SK-MEL-5 (cell line): ENCODE measurements at places on chromosomes 1 and 21. TPM values are rescaled to one million over a fixed set of nuclear protein-coding genes. Genes with fewer than 3 reads are reported as not detected.

The OPRD1 gene
- total RNA-seq = under 0.01 TPM in 1 of 2 replicates, not detected in the other

The DMRTA2 gene
- total RNA-seq = 0.21 TPM in 1 of 2 replicates, not detected in the other

The KRTAP21-1 gene
- not detected in 2 replicates for total RNA-seq

The BEND5 gene
- 0.35 TPM in 1 of 2 replicates, not detected in the other for total RNA-seq

The EPHA8 gene
- total RNA-seq = 0.29 TPM in 1 of 2 replicates, not detected in the other

DNA sequence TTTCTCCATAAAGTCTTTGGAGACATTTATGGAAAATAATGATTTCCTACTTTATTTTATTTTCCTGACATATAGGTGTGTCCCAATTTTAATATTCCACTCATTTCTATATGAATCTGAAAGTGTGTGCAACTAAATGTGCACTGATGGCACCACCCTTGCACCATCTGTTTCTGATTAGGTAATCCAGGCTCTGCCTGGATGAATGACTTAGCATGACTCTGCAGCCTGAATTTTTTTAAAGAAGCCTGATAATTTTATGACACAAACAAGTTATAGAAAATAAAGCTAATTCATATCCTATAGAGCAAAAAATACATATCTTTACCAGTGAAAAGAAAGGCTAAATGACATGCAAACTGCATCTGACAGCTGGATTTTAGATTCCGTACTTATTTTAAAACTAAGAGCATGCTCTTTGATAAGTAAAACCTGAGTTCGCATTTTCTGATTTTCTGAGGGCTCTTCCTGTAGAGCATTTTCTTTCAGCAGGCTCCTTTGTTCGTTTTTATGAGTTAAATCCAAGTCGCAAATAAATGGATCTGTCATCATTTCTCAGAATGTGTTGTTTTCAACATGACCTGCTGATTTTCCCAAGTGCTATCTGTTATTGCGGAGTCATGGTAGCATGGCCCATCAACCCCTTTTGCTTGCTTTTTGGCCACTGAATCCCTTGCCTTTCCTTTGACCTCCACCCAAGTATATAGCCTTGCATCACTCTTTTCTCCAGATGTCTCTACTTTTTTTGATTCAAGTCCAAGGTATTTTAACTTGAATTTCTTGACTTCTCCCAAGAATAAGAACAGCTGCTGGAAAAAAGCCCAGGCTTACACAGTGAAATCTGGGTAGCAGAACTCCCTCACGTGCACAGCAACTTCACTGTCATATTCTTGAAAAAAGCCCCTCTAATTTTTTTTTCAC, 52.8 kb upstream of the LYPLAL1 start:
- no peak for DNase-seq

DNA sequence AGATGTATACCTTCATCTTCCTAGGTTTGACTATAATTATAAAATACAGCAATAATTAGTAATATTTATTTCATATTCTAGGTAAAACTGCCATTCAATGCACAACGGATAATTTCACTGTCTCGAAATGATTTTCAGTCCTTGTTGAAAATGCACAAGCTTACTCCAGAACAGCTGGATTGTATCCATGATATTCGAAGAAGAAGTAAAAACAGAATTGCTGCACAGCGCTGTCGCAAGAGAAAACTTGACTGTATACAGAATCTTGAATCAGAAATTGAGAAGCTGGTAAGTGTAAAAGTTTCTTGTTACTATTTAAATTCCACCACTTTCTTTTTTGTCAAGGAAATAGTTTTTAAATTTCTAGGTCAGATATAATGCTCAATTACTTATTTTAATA, 30.7 kb downstream of the BACH1 start:
- DNase-seq = no peak

- DNase-seq = no peak
Measured at GRCh38 chr1:59125154-59125553, 171.7 kb upstream of the FGGY start.

DNA sequence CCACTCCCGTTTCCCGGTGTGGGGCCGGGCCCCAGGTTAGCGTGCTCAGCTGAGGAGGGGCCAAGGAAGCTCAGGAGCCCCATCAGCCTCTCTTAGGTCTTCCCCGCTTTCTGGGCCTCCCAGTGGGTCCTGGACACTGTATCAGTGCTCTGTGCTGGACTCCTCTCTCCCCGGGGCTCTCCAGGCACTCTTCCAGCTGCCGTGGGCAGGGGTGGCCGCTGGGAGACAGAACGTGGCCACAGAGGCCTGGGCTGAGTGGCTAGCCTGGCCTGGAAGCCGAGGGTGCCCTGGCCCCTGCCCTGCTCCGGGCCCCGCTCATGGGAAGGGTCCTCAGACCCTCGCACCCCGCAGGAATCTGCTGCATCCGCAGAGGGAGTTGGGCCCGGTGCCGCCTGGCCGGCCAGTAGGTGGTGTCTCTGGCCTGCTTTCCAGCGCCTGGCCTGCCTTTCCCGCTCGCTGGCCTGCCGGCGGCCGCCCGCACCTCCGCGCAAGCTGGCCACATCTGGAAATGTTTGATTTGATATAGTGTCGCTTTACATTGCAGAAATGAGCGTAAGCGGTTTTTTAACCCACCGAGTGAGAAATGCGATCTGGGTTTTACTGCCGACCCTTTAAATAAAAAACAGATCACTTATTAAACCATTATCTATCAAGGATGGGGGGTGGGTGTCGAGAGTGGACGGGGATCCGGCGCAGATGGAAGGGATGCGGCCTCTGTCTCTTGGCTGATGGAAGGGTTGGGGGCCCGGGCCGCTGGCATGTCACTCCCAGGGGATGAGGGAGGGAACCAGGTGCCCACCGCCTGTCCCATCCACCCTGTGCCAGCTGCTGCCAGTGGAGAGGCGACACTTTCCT, 74.4 kb upstream of the TTC34 start:
- DNase-seq = peak; percentile 12

DNA sequence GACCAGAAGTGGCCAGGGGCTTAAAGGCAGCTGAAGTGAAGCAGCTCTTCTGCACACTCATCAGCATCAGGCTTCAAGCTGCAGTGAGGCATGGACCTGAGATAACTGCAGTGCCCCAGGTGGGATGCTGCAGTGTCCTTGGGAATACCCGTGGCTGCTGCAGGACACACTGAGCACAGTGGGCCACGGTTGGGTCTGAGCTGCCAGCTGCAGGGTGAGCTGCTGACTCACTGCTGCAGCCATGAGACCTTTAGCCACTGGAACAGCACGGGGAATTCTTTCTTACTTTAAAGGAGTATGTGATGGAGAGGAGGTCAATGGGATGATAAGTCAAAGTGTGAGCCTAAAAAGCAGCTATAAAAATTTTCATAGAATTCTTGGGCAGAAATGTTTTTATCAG, 102.1 kb downstream of the XCL2 start:
- no peak for DNase-seq

DNA sequence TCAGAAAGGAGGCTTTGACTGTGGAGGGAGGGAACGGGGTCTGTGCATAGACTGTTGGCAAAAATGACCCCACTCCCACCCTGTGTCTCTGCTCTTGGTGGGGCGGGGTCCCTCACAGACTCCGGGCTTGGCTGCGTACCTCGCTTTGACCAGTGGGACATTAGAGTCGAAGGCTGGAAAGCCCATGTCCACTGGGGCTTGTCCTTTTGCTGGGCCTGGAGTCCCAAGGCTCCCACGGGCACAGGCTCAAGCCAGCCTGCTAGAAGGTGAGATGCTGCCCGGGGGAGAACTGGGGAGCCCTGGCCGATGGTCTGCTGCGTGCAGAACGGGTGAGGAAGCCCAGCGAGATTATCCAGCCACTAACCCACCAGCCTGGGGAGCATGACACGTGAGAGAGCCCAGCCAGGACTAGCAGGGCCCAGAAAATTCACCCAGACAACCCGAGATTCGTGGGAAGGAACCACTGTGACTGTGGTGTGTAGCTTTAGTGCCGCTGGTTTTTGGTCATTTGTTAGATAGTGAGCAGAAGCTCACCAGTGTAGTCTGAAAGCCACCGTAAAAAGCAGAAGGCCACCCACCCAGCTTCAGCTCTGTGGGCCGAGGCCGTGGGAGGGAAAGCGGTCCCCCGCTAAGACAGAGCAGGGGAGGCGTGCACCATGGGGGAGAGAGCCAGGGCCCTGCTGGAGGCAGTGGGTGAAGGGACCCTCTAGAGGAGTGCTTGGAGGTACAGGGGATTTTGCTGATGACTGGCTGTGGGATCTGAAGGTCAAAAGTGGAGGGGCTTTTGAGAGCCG, 78.3 kb upstream of the C1orf174 start:
- no peak for DNase-seq

DNA sequence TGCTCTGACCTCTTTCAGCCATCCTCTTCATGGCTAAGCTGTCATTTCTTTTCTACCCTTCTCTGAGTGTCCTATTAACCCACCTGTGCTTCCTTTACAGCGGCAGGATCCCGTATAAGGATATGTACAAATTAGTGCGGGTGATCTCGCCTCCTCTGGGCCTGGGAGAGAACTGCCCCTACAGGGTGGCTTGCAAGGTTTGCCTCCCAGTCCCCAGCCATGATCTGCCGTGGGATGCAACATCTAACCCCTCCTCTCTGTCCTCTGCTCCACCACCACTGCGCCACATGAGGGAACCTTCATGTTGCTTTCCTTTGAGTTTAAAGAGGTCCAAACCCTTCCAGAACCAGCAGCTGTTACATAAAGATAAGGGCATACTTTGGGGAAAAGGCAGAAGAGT, 282.2 kb downstream of the ZNF648 start:
- no peak for DNase-seq

DNA sequence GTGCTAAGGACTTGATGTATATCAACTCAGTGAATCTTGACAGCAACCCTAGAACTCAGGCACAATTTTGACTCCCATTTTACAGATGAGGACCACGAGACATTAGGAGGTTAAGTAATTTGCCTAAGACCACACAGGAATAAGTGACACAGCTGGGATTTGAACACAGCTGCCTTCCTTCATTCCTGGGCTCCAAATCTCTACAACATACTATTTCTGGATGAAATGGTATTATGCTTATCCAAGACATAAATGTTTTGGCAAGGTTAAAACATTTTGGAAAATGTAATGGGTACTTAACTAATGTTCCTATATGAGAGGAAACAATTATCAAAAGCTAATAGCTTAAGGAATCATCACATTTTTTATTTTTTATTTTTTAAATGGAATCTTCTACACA, 4.8 kb downstream of the CLDN8 start:
- DNase-seq = no peak

GRCh38 chr1:247317702-247318101, 14.0 kb downstream of the ZNF496 start:
- no peak for DNase-seq

- no peak for DNase-seq
Measured at GRCh38 chr21:21605521-21605920, 607.3 kb downstream of the NCAM2 start.

GRCh38 chr1:229440851-229441537, 7.1 kb upstream of the ACTA1 start:
- DNase-seq = peak; percentile 22

GRCh38 chr1:208105756-208106155, 138.4 kb downstream of the PLXNA2 start:
- peak; percentile 95 for DNase-seq

- no peak for DNase-seq
Measured at GRCh38 chr1:155694167-155694566, 5.3 kb downstream of the DAP3 start.

GRCh38 chr1:165829888-165830287, 2.5 kb downstream of the UCK2 start:
- no peak for DNase-seq

DNA sequence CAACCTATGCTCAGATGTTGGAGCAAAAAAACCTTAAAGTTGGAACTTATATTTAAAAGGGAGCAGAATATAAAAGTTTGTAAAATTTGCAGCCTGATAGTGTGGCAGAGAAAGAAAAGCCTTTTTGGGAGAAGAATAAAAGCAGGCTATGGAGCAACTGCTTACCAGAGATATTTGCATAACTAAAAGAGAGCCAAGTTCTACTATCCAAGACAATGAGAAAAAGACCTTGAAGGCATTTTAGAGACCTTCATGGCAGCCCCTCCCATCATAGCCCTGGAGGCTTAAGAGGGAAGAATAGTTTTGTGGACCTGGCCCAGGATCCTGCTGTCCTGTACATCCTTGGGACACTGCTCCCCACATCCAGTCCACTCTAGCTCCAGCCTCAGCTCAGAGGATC, 312.5 kb upstream of the ZRANB2 start:
- DNase-seq = no peak
